Stimulated activated CD4-positive, alpha-beta T cell treated with anti-CD3 and anti-CD28 coated beads, Interleukin-4, amount 100 ng/mL, for 24 hours (primary cell): ENCODE measurements at places on chromosomes 4 and X.

DNA sequence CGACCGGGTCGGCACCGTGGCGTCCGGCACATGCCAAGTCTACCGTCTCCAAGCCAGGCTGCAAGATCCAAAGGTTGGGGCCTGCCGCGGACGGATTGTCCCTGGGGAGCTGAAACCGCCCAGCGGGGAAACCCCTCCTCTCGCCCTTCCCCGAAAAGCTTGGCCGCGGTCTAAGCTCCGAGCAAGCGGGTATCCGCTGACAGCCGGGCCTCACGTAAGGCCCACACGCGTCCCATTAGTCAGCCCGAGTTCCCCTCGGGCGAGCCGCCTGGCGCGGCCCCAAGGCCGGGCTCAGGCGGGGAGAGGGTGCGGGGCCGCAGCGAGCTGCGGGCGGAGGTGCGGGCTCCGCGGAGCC, 6.8 kb upstream of the BCOR start:
- no peak for DNase-seq

DNA sequence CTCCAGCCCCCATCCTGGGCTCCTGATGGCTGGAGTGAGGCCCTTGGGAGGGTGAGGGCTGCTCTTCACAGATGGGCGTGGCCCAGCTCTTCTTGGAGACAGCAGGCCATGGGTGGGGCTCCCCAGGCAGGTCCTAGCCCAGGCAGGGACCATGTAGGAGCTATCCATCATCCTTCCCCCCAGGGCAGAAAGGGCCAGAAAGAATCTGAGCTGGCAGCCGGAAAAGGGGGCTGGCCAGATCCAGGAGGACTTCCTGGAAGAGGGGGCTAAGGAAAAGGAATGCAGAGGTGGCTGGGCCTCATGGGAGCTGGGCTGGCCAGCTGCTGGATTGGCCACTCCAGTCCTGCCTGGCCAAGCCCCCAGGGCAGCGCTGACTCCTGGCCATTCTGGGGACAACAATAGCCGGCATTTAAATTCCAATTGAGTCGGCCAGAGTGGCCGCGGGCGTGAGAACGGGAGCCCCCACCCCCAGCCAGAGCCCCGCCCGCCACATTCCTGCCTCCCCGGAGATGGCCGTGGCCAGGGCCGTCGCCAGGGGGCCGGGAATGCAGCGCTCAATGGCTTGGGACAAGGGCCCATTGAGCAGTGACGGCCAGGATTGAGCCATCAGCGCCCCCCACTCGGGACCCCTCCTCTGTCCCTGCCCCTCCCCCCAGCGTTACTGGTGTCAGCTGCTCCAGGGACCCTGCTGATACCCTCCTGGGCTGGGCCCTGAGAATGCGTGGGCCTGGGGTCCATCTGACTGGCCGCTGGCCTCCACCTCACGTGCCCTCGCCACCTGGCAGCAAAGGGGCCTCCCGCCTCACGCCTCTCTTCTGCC, 15.1 kb upstream of the FGFR3 start:
- no peak for DNase-seq

GRCh38 chr4:78774417-78774816, 1.7 kb upstream of the BMP2K start:
- no peak for DNase-seq

- peak; percentile 12 for DNase-seq
These were observed 128.1 kb downstream of the LAS1L start for GRCh38 chrX:65406532-65406931.

DNA sequence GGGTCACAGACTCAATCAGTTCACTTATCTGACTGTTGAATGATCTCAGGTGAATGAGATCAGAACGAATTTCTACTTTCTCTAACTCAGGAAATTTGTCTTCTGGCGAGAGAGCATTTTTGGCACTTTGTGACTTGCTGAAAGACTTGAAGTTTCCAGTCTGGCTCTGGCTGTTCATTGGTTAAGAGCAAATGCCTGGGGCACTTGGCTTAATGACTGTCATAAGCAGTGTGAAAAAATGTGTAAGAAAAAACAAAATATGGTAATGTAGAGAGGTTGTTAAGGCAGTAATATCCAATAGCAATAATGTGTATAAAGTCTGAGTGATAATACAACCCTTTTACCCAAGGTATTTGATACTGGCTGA, 71.3 kb upstream of the PGRMC2 start:
- DNase-seq, result no peak

- no peak for DNase-seq
These were observed 136.8 kb downstream of the TECRL start for GRCh38 chr4:64272432-64272831.

DNA sequence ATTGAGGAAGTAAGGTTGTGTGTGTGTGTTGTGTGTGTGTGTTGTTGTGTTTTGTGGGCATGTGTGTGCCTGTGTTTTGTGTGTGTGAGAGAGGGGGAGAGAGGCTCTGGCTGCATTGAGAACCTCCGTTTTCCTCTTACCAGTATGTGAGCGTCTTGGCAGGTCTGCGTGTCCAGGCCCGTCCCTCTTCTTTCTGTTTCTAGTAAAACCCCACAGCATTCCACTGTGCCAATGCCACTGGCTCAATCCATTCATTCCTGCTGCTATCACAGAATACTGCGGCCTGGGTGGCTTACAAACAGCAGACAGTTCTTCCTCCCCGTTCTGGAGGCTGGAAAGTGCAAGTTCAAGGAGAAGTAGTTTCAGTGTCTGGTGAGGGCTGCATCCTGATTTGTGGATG, 15.5 kb upstream of the HTRA3 start:
- no peak for DNase-seq

DNA sequence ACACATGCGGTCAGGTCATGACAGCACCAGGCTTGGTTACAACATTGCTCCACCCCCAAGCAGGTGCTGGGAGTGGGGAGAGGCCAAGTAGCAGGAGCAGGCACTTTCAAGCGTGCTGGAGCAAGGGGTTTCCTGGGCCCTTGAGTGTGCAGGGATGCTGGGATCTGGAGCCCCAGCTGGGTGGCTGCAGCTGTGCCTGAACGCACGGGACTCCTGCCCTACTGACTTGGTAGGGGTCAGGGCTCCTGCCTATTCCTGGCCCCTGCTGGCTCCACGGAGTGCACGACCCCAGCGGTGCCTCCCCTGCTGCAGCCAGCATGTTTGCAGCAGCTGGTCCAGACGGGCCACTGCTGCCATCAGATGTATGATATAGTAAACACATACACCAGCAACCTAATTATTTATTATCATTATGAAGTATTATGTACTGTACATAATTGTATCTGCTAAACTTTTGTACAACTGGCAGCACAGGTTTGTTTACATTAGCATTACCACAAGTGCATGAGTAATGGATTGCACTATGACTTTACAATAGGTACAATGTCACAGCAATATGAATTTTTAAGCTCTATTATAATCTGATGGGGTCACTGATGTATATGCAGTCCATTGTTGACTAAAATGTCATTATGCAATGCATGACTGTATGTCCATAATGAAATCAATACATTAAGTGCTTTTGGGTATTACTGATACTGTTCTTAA, 620.6 kb downstream of the RAPGEF2 start:
- no peak for DNase-seq

DNA sequence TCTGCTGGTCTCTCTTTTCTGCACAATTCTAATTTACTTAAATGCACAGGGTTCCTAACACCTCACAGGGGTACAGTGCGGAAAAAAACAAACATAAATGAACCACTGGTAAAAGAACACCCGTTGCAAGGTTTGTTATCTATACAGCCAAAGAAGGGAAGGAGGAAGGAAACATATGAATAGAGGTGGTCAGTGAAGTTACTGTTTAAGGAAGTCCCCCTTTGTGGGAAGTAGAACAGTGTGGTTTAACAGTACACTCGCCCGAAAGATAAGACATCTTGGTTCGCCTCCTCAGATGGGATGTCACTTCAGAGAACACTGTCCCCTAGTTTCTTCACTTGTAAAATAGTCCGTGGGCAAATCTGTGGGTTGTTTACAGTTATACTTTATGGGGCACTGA, 57.5 kb downstream of the TEC start:
- no peak for DNase-seq

GRCh38 chr4:177901786-177902185, 459.5 kb upstream of the AGA start:
- DNase-seq, result no peak

DNA sequence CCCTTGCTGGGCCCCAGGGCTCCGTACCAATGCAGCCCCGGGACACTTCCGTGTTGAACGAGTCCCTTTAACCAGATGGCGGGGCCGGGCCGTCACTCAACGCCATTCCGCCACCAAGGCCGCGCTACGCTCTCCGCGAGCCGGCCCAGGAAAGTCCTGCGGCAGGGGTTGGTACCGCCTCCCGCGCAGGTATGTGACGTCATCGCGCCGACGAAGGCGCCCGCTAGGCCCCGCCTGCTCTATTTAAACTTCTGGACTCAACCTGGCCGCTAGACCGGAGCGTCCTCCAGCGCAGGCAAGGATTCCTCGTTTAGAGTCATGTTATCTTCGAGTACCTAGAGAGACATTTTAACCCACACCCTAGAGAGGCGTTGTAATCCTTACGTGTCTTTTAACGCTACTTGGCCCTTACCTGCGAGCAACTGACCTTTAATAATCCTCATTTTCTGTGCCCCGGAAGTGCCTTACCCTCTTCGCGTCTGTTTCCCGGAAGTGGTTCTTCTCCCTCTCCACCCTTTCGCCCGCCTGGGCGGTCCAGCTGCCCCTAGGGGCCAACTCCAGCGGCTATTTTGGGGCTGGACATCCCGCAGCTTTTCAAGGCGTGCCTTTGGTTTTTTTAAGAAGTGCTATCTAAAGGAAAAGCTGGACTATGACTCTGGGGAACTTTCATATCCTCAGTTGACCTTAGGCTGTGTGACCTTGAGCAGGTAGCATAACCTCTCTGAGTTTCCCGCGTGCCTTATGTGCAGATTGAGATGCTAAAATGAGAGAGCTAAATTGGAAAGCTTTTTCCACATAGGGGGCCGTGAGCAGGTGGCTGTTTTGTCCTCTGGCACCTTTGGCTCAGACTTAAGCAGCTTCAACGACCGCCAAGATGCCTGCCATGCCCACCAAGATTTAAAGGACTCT, at the start of gene PNPLA4:
Gene PNPLA4, minus strand, starts transcription at position 155 of the 909 bp plus-strand sequence. CDS start 1,294 bp downstream, outside the sequence.
- peak; percentile 80 for DNase-seq

GRCh38 chr4:87100168-87100567, 120.2 kb downstream of the KLHL8 start:
- no peak for DNase-seq

DNA sequence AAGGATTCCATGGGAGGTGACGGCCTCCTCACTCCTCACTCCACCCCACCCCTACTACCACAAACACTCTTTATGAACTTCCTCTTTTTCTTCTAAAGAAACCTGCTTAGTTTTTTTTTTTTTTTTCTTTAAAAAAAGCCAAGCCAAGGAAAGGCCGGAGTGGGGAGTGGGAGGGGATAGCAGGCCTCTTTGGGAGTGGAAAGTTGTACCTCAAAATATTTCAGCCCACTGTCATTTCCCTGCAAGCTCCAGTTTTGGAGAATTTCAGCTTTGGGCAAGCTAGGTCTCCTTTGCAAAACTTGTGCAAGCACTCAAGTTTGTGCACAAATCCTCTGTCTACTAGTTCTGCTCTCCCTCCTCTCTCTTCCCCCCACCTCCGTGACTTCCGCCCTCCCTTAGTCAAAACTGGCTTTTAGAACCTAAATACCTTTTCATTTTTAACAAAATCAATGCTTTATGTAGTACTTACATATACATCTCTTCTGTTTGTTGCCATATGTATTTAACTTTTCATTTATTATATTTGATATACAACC, 512 bp upstream of the ANTXR2 start:
- peak; percentile 11 for DNase-seq

- DNase-seq, result no peak
These were observed 175.3 kb downstream of the MAML3 start for GRCh38 chr4:139978692-139979091.

DNA sequence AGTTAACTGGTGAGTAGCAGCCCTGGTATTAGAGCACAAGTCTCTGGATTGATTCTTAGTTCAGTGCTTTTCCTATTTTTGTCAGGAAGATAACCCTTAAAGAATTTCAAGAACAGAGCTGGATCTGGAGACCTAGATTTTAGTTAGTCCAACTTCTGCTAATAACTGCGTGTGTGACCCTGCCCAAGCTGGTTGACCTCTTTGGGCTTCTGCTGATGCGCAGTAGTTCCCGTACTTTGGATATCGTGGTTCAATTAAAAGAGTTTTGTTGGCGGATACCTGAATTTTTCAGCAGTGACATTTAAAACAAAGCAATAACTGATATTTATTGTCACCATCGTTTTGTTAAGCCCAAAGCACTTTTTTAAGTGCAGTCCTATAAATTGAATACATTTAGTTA, 9.3 kb downstream of the MSMO1 start:
- no peak for DNase-seq

DNA sequence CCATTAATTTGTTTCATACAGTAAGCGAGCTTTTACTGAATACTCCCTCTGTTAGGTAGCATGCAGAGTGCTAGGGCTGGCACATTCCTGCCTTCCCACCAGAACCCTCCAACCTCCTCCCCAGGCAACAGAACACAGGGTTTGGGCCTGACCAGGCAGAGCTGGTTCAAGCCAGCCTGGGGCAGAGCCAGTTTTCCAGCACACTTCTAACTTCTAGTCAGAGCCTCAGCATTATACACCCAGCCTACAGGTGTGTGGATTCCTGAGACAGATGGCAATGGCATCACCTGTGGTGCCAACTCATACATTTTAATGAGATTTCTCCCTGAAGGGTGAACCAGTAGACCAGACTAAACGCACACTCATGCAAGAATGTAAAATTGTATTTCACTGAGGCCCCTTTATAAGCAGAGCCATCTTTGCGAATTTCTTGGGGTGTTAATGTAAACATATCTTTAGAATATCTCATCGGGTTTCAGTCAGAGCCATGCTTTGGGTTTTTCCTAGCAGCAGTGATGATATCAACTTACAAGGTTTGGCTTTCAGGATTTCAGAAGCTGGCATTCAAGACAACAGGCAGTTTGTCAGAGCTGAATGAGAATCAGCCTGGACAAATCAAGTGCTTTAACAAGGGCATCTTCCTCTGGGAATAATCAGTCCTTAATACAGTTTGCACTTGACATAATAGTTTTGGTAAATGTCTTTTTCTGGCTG, 92.0 kb downstream of the GATB start:
- no peak for DNase-seq

DNA sequence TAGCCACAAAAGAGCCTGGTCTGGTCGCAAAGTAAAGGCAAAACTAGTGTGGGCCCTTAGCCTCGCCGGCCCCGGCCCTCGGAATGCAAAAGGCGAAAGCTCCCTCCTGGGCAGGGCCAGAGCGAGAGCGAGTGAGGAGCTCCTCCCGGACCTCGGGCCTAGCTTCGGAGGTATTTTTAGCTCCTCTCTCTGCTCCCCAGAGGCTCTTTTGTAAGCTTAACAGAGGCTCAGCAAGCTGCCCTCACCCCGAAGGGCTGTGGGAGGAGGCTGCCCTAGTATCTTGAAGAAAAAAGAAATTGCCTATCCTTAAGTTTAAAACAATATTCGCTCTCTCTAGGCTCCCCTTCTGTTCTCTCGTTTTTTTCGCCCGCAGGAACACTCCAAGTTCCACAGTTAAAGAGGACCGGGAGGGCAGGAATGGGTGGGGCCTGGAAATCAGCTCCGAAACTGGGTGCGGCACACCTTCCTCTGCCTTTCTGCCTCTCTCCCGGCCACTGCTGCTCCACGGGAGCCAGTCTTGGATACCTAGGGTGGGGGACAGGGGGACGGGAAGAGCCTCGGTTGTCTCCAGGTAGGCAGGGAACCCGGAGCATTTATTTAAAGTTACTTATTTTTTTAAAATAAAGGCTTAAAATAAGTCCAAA, 12.1 kb downstream of the HAND2 start:
- DNase-seq, result no peak

GRCh38 chr4:85696661-85697060, 221.7 kb downstream of the ARHGAP24 start:
- no peak for DNase-seq
